HFFc6 (cell line): ENCODE measurements at places on chromosomes 3 and 15.

- DNase-seq, result peak; percentile 62
Measured at GRCh38 chr15:33022629-33023028, 171.9 kb downstream of the FMN1 start.

DNA sequence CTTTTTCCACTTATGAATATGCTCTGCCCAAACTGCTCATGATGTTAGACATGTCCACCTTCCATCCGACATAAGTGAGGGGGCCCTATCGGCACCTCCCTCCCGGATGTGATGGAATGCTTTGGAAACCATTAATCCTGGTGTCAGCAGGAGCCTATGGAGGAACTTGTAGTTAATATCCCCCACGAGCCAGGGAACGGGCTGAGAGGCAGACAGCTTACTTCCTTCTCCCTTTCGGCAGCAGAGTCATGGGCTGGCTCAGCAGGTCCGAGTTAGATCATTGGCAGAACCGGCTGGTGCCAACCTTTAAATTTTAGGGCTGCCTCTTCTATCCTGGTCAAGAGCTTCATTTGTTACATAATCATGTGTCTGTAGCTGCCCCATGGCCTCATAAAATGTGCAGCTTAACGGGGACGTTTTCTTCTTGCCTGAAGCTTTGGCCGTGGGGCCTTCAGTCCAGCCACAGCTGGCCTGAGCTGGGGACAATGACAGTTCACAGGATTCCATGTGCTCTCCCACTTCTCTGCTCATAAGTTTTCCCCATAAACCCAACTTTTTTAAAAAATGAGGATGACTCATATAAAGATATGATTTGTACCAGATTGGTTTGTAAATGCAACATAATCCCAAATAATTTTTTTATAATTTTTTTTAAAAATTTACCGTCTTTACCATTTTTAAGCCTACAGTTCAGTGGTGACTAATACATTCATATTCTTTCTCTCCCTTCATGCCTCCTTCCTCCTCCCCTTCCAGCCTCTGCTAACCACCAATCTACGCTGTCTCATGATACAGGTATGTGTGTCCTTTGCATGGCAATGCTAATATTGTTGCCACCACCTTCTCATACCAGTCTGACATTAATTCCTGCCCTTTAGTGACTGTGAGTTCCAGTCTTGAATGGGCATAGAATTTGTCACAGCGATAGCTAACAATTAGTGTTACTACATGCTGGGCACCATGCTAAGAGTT is 62.2 kb upstream of the RGMA start:
- no peak for DNase-seq

GRCh38 chr3:184472723-184473428 is 88.7 kb upstream of the EPHB3 start:
- DNase-seq, result no peak

GRCh38 chr3:14480207-14481017 is 59.7 kb downstream of the GRIP2 start:
- peak; percentile 11 for DNase-seq

DNA sequence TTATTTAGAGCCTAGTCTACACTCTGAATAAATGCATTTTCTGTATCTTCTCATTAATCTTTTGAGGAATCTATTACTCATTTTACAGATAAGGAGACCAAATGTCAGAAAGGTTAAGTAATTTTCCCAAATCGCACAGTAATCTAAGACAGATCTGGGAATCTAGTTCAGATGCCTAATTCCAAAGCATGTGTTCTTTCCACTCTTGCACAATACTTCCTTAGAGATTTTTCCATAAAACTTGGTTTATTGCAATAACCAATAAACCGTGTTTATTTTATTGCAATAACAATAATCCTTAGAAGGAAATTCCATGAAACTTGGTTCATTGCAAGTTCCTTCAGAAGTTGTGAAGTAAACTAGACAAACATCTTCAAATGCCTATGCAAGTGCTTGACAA is 17.4 kb upstream of the COL8A1 start:
- peak; percentile 6 for DNase-seq

DNA sequence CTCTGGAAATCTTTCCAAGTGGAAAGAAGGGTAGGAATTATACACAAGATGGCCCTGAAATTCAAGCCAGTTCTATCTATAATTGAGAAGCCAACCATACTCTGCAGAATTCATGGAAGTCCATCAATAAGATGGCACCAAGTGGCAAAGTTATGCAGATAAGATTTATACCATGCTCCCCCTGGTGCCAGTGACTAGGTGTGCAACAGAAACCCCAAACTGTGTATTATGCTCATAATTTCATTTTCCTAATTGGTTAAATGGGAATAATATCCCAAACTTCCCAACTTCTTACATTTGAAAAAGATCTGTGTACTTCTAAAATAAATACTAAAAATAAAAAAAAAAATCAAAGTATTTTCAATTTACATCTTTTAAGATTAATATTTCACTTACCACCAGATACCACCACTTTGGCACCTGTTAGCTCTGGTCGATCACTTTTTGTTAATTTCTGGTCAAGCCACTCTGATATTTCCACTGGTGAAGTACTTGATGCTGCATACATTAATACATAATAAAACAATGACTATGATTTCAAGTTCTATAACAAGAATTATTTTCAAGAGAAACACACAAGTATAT is 25.9 kb downstream of the ETFA start:
- peak; percentile 17 for DNase-seq

GRCh38 chr15:97479957-97480356 is 480.5 kb upstream of the ARRDC4 start:
- no peak for DNase-seq

DNA sequence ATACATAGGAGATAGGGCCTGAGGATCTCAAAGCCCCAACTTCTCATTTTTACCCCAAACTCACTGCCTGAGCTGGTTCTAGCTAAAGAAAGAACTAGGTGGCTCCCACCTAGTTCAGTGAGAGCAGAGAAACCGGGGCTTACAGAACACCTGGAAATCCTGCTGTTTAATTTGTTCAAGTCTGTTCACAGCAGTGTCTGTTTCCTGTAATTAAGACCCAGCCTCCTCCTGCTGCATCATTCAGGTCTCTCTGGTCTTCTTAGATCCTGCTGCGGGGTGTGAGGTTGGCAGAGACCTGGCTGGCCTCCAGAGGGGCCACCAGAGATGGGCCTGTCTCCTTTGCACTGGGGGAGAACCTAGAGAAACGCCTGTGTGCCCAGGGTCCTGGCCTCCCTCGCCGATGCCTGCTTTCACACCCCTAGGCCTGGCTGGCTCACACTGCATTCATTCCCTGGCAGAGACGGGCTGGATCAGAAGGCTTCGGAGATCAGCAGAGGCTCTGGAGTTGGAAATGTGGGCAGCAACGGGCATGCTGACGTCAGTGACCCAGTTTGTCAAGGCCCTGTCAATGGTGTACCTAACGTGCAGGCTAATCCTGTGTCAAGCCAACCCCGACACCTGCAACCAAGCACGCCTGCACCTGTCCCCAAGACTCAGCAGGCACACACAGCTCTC is 4.9 kb upstream of the CHRNA3 start:
- DNase-seq, result no peak

DNA sequence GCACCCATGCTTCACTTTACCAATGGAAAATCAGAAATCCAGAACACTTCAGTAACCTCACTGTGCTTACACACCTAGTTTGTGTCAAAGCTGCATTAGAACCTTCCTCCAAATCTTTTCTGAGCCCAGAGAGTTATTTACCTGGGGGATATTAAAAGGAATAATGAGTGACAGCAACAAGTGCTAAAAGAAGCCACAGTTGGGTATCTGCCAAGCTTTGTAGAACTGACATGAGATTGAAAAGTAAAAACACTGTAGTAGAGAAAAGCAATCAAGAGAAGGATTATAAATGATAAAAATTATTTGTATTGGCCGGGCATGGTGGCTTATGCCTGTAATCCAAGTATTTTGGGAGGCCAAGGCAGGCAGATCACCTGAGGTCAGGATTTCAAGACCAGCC is 8.8 kb upstream of the TBC1D23 start:
- DNase-seq, result no peak

- no peak for DNase-seq
Measured at GRCh38 chr15:39830166-39830565, 47.5 kb upstream of the FSIP1 start.

- DNase-seq, result no peak
Measured at GRCh38 chr3:184184546-184185230, 1.3 kb upstream of the ABCF3 start.

GRCh38 chr15:37004981-37005735 is 95.2 kb downstream of the MEIS2 start:
- no peak for DNase-seq

- DNase-seq, result no peak
Measured at GRCh38 chr15:62228604-62229003, 63.5 kb upstream of the C2CD4B start.

DNA sequence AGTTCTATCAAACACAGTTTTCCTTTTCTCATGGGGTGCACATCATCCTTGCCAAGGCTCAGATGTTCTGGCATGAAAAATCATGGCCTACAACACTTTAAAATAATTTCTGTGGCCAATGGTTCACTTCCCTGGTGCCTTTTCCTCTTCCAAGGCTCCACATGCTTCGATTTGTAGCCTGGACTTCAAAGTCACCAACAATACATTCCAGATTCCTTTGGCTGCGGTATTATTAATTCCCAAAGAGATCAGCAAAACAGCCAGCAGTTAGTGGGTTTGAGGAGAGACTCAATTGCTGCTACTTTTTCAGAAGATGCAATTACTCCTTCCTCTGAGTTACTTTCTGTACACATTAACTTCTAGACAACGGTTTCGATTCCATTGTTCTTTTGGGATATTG is 80.3 kb upstream of the CCDC80 start:
- no peak for DNase-seq

GRCh38 chr3:144308396-144308795 is 336.8 kb downstream of the DIPK2A start:
- DNase-seq, result no peak

GRCh38 chr15:67824976-67825880 is at the start of gene SKOR1:
SKOR1 (plus strand) TSS chr15:67825509; CDS start chr15:67825603, 94 bp downstream.
- DNase-seq, result no peak

GRCh38 chr3:105865016-105865623 is 3.7 kb downstream of the CBLB start:
- no peak for DNase-seq

DNA sequence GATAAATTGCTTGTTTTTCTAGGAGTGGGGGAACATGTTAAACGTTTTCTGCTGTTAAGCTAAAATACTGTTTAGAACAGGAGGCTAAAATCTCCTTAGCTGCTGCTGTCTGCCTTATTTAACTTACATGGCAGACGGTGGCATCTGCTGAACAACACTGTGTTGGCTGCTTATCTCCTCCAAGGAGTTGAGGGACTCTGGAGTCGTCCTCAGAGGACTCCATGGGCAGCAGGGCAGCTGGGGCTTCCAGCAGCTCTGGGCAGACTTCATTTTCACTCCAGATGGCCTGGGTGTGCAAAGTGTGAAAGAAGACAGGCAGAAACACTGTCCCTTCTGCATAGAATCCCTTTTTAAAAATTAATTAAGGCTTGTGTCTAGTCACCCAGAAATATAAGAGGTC is 52.9 kb upstream of the NUDT16 start:
- DNase-seq, result no peak

DNA sequence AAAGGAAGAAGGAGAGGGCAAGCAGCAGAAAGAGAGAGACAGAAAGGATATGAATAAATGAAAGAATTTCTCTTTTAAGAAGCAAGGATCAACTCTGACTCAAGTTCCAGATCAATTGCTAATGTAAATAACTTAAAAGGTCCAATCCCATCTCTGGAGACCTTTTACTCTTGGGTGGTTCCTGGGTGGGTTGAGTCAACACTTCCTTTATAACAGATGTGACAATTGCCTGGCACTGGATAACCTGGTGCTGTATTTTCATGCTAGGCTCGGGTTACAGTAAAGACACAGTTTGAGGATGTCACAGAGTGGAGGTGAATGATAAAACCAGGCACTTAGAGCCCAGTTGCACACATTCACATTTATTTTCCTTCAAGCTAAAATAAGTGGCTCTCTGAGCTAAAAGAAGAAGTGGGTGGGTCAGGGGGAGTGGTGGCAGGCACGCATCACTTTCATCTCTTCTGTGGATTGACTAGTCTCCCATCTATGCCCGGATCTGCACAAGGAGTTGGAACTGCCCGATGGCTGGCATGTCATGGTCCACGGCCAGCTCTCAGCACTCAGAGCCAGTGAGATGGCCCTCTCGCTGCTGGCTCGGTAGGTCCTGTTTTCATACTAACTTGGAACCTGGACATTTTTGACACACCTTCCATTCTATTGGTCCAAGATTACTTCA is 465.8 kb downstream of the FOXP1 start:
- DNase-seq, result no peak

- DNase-seq, result no peak
Measured at GRCh38 chr3:116242825-116243224, 202.5 kb downstream of the LSAMP start.

- DNase-seq, result peak; percentile 85
Measured at GRCh38 chr3:195850857-195851543, 39.3 kb upstream of the MUC4 start.

- no peak for DNase-seq
Measured at GRCh38 chr3:58346368-58346767, 13.7 kb downstream of the PXK start.

DNA sequence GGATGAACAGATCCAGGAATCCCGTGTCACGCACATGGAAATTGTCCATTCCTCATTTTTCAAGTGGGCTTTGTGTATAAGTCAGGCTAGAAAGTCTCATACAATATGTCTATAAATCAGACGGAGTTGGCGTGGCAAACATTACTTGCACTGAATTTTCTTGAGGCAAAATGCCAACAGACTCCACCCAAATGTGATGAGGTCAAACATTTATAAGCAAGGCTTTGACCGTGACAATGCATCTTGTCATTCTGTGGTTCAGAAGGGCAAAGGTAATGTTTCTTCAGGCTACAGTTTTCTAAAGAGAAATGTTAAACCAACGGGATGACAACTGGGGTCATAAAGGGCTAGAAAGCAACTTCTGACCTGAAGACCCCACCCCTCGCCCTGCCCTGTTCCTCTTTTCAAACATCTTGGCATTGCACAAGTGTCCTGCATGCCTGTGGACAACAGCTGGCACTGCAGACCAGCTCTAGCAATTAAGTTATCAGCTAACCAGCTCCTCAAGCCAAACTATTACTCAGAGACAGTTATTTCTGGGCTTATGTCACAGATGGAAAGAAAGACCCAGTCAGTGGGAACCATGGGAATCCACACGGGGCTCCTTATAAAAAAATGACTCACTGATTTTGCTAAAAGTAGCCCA is 36.5 kb upstream of the SPTBN5 start:
- DNase-seq, result peak; percentile 97

- no peak for DNase-seq
Measured at GRCh38 chr3:47850564-47851410, 47.8 kb downstream of the DHX30 start.

DNA sequence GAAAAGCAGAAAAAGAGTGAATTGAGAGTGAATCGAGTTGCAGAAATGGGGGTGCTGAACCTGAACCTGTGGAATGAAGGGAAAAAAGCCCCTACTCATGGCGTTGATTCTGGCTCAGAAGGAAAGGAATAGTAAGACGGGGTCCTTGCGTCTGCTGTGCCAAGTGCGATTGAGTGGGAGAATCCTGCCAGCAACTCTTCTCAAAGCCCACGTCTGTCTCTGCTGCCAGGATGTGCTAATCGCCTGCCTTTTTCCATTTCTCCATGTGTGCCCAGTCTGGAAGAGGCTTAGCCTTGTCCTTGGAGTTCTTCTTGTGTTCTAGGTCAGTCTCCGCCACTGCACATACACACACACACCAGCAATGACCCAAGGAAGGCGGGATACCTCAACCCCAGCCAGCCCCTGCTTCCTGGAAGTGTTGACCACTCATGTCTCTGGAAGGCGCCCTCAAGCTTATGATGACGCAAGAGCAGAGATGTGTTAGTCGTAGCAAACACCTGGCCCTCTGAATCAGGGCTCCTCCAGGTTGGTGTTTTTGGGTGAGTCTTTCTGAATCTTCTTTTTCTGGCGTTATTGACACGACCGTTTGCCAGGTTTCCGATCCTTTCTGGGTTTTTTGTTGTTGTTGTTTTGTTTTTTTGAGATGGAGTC is 262.4 kb upstream of the PROK2 start:
- DNase-seq, result no peak
